ENCODE measurements at places on chromosomes 11 and 22.
A peak's percentile ranks its signal among the peaks of the same experiment; 100 is the strongest.

DNA sequence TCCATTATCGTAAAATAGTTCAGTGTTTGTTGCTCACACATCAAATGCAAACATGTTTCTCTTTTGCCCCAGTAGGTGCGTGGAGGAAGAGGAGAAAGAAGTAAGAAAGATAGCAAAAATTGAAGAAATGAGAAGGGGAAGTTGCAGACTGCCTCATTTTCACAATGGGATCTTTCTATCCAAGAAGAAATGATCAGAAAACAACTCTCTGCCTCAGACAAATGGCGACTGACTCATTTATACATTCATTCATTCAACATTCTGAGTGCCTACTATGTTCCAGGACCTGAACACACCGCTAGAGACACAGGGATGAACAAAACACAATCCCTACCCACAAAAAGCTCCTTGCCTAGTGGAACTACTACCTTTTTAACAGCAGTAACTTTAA is 367 bp downstream of the HPS5 start:
- DNase-seq: no peak

GRCh38 chr11:80816454-80816847 is 1375.6 kb upstream of the TENM4 start:
- DNase-seq: no peak

GRCh38 chr11:58192229-58192628 is 3.4 kb downstream of the OR9Q2 start:
- DNase-seq: no peak

GRCh38 chr11:35857922-35858321 is 85.9 kb upstream of the LDLRAD3 start:
- no peak for DNase-seq

DNA sequence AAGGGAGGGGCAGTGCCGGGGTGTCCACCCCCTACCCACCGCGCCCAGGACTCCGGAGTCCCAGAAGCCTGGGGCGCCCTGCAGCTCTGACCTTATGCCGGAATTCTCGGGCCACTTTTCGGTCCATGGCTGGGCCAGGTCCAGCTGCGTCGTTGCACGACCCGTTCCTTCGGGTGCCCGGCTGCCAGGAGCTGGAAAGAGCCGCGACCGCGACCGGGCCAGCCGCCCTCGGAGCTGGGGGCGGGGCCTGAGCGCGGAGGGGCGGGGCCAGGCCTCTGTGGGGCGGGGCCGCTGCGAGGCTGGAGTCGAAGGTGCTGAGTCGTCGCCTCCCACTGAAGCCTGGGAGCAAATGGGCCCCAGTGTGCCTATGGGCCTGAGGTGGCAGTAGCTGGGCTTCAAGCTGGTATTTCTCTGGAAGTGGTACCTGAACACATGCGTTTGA is at the start of gene USH1C:
Gene USH1C (minus strand): TSS at position 236 of the 442 bp plus-strand sequence. CDS start 109 bp downstream, at position 127.
- no peak for DNase-seq

DNA sequence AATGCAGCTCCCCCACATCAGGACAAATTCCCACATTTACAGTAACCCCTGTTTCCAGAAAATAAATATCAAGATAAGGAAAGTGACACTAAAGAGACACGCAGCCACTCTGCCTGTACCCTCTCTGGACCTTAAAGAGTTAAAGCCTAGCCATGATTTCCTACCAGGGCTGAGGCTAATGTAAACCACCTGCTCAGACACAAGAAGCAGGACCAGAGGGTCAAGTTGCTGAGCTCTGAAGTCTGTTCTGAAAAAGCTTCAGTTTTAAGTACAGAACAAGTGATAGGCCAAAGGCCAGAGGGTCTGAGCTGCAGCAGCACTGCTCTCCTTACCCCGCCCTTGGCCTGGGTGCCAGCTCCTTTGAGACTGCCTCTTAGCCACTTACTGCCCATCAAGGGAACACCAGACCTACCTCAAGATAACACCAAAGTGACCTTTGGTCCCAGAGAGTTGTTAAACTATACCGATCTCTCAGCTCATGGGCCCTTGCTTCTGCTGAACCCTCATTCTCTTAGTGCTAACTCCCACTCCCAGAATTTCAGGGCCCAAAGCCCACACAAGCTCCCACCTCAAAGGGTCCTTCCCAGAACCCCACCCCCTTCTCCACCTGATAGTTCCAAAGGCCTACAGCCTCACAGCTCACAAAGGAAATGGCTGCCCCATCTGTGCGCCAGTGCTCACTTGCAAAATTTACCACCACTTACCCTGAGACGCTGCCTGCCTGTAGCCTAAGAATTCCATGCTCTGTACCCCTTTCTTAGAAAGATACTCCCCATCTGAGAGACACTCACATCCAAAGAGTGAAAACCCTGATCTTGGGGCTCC is 40.5 kb downstream of the IL18BP start:
- no peak for DNase-seq

- DNase-seq: no peak
Measured at GRCh38 chr11:959027-959426, 33.4 kb downstream of the AP2A2 start.

GRCh38 chr22:38144025-38144405 is 33.5 kb upstream of the BAIAP2L2 start:
- no peak for DNase-seq

DNA sequence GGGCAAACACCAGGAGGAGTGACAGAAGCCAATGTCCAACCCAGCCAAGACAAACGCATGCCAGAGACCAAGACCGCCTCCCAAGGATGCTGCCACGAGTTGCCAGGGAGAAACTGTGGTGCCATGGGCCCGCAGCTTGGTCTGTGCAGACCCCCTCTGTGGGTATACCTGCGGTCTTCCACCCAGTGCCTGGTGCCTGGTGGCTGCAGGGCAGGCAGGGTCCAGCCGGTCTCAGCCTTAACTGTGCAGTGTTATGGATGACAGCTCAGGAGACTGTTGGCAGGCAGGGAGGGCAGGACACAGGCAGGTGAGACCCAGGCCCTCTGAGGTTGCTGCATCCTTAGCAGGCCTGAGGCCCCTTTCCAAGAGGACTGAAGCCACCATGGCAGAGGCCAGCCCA is 97.9 kb downstream of the MED15 start:
- DNase-seq: no peak

DNA sequence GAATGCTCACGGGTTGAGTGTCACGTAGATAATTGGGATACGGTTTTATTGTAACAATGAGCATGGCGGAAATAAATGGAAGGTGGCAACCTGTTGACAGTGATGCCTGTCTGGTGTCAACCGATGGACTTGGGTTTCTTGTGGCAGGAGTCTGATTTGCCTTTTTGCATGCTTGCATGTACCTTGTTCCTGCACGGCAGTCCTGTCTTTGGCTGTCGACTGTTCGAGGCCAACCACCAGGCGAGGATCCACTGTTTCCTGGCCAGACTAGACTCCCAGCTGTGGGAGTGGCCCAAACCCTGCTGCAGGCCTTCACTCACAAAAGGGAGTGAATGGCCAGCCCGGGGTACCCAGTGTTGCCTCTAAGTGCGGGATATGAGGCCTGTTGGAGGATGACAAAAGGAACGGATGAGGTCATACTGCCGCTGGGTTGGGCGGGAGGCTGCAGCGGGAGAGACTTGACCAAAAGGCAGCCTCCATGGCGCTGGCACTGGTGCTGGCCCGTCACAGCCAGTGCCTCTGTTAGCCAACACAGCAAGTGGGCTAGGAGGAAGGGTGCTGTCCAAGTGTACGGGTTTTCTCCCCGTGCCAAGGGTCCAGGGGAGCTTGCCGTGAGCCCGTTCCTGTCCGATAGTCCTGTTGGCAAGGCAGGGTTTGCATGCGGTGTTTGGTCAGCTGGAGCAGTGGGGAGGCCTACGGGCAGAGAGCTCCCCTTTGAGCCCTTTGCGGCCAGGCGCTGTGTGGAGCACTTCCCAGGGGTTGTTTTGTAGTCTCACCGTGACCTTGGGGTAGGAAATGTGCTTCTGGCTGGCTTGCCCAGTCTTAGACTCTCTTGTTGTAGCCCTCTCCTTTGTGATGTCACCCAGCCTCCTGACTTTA is 974 bp downstream of the DGCR8 start:
- no peak for DNase-seq

DNA sequence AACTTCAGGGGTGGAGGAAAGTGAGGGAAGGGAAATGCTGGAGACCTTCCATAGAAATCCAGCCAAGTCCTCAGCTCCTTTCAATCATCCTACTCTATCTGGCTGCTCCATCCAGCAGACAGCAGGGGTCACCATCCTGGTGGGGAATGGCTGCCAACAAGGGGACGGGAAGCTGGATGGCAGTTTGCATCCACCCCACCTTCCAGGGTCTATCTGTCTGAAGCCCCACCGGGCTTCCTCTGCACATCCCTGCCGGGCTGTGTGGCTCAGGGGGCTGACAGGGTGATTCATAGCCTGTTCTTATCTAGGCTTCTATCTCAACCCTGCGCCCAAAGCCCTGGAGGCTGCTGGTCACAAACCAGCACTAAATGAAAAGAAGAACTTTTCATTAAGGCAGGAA is 1.1 kb downstream of the SYTL2 start:
- no peak for DNase-seq

DNA sequence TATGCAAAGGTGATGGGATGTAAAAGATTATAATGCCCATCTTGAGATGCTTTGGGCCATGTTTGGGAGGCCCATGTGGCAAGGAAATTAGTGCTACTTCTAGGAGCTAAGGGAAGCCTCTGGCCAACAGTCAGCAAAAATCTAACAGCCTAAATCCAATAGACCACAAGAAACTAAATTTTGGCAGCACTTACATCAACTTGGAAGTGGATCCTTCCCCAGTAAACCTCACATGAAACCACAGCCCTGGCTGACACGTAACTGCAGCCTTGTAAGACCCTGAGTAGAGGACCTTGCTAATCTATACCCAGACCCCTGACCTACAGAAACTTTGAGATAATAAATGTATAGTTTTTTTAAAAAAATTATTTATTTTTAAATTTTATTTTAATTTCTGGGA is 13.1 kb upstream of the GRK3 start:
- DNase-seq: no peak

DNA sequence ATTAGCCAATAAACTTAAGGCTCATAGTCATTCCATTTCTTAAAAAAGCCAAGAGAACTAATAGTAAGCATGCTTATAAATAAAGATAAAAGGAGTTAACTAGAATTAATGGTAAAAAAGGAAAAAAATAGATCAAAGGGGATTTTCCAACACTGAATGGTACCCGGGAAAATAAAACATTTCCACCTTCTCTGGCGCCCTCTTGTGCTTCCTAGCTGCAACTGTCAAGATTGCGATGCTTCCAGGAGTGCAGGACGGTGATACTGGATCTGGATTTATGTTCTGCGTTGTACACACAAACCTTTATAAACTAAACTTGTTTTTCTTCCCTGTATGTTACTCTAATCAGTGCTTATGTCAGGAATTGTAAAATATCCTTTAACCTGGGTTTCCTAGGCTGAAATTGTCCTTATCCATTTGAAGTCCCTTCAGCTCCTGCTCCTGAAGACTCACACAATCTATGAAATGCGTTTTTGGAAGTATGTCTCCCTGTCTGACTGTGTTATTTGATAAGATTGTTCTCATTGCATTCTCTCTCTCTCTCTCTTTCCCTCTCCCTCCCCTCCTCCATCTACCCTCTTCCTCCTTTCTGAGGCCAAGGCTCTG is 9.6 kb upstream of the HTATIP2 start:
- no peak for DNase-seq

- DNase-seq: peak; percentile 48
Measured at GRCh38 chr11:82682003-82682751, 51.5 kb downstream of the FAM181B start.

DNA sequence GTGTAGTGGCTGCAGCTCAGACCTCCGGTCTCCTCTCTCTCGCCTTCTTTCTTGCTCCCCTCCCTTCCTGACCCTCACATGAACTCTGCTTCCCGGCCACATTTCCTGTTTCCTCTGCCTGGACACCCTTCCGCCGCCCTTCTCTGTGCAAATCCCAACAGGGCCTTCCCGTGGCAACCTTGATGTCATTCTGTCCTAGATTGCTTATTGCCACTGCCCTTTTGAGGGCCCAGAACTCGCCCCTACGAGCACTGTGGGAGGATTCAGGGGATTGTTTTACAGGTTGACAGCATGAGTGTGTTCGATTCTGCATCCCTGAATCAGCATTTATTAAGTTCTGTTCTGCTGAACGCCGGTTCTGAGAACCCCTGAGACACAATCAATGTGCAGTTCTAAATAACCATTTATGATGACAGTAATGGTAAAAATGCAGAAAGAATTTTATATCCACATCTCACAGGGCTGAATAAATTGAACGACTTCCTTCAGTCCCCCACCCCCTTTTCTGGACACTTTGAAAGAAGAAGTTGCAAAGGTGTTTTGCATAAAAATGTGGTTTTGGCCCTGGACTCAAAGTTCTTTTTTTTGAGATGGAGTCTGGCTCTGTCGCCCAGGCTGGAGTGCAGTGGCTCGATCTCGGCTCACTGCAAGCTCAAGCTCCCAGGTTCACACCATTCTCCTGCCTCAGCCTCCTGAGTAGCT is 6.4 kb downstream of the BATF2 start:
- DNase-seq: no peak

DNA sequence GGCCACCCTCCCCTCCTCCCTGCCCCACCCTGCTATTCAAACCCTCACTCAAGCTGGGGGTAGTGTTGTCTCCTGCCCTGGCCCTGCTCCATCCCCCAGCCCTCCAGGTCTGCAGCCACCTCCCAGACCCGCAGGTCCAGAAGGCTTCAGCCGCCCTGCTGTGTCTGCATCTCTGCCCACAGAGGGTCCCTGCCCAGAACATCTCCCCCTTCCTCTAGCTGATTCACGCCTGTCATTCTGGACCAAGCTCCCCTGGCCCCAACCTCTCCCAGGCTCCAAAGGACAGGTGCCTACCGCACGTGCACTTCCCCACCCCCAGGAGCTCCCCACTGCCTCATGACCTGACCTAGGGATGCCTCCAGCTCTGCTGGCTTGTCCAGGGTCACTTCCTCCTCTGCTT is 16.0 kb upstream of the SHISAL1 start:
- no peak for DNase-seq

DNA sequence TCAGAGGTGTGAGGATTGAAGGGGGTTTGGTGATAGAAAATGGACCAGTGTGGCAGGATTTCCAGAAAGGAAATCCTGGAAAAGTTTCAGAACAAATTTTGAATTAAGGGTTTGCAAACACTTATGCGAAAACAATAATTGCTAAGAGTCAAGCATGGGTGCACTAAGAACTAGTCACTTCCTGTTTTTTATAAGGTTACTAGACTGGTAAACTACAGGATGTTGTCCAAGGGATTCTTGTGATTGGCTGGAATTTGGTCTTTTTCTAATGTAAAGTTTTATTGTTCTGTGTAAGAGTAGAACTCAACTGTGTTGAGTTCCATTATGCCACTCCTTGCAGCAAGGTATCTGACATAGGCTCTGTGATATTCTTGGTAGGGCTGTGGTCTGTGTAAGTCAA is 54.1 kb downstream of the LIF start:
- DNase-seq: no peak

All from ureter (tissue), 1 donor.